Activated CD8-positive, alpha-beta T cell treated with anti-CD3 and anti-CD28 coated beads for 36 hours (primary cell): ENCODE measurements at places on chromosomes 6 and 20. TPM values are rescaled to one million over a fixed set of nuclear protein-coding genes. Genes with fewer than 3 reads are reported as not detected.

SLPI gene
- total RNA-seq, result not detected

DNAH8 gene
- total RNA-seq, result not detected

RSPO3 gene
- total RNA-seq, result not detected

UNC5CL gene
- total RNA-seq, result 2.6 TPM

OOEP gene
- total RNA-seq, result not detected

HTR1B gene
- not detected for total RNA-seq

SMLR1 gene
- not detected for total RNA-seq

FAM217A gene
- not detected for total RNA-seq

NRSN1 gene
- not detected for total RNA-seq

PXMP4 gene
- 6.9 TPM for total RNA-seq

ZSCAN16 gene
- 2.0 TPM for total RNA-seq

CALHM4 gene
- not detected for total RNA-seq

SMIM29 gene
- total RNA-seq, result 13.3 TPM

DNA sequence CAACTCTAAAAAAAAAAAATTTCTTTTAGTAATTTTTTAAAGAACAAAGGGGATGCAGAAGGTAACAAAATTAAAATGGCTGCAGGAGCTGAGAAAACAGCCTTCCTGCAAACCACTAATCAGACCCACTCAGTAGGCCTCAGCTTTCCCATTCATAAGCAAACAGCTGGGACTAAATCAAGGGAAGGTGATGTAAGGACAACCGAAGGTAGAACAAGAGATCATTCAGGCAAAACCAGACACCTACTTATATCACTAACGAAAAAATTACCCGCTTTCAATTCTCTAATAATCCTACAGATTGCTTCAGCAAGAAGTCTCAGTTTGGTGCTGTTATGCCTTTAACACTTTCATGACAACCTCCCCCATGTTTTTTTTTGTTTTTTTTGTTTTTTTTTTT, 124.0 kb downstream of the ZMYND8 start:
- DNase-seq, result no peak
- H3K4me1 ChIP-seq, result peaks cover 2% of the 10 kb centered on the region
- peaks cover 33% of the 10 kb centered on the region for H3K36me3 ChIP-seq
- no peak overlapping the region for H3K4me3 ChIP-seq
- no peaks in the 10 kb centered on the region for H3K27me3 ChIP-seq

GRCh38 chr6:155970876-155971708, 515.5 kb upstream of the NOX3 start:
- H3K36me3 ChIP-seq, result no peaks in the 10 kb centered on the region
- H3K4me3 ChIP-seq, result peak overlapping the region; percentile 1
- H3K27ac ChIP-seq, result no peak overlapping the region
- DNase-seq, result no peak
- H3K4me1 ChIP-seq, result peaks cover 19% of the 10 kb centered on the region

DNA sequence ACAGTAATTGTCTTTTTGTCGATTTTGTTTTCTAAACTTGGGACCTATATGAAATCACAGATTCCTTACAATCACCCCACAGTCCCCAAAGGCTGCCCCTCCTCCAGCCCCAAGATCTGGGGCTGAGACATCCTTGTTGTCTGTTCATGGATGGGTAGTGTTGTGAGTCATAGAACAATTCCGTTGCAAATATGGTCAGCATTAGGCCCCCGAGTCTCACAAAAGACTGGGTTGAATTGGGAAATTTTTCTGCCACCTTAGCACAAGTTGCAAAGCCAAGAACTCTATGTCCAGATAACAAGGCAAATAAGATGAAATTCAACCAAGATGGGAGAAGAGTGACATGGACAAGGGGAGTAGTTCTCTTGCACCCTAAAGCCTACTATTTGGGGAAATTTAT, 10.5 kb upstream of the TAB2 start:
- H3K4me3 ChIP-seq, result no peak overlapping the region
- H3K4me1 ChIP-seq, result peaks cover 8% of the 10 kb centered on the region
- H3K27me3 ChIP-seq, result no peaks in the 10 kb centered on the region
- H3K36me3 ChIP-seq, result no peaks in the 10 kb centered on the region

- H3K4me1 ChIP-seq, result no peaks in the 10 kb centered on the region
- no peak for DNase-seq
- H3K27me3 ChIP-seq, result no peaks in the 10 kb centered on the region
- no peak overlapping the region for H3K27ac ChIP-seq
- H3K36me3 ChIP-seq, result peaks cover 20% of the 10 kb centered on the region
These were observed 108.5 kb downstream of the MAN1A1 start for GRCh38 chr6:119241111-119241465.

DNA sequence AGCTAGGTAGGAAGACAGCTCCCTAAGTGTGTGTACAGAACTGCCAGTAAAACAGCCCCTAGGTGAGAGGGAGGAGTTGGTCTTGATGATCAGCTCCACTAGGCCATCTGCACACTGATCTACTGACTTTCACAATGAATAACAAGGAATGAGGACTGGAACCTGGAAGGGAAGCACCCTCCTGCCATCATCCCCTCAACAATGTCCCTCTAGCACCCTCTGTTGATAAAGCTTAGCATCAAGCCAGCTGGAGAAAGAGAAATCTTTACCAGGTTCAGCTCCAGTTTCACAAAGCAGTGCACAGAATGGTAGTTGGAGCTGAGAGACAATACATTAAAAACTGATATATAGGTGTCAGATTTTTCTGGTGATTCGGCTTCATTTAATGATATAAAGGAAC, 57.2 kb upstream of the IRAK1BP1 start:
- no peaks in the 10 kb centered on the region for H3K36me3 ChIP-seq
- no peak overlapping the region for H3K4me3 ChIP-seq
- no peaks in the 10 kb centered on the region for H3K4me1 ChIP-seq
- DNase-seq, result no peak

DNA sequence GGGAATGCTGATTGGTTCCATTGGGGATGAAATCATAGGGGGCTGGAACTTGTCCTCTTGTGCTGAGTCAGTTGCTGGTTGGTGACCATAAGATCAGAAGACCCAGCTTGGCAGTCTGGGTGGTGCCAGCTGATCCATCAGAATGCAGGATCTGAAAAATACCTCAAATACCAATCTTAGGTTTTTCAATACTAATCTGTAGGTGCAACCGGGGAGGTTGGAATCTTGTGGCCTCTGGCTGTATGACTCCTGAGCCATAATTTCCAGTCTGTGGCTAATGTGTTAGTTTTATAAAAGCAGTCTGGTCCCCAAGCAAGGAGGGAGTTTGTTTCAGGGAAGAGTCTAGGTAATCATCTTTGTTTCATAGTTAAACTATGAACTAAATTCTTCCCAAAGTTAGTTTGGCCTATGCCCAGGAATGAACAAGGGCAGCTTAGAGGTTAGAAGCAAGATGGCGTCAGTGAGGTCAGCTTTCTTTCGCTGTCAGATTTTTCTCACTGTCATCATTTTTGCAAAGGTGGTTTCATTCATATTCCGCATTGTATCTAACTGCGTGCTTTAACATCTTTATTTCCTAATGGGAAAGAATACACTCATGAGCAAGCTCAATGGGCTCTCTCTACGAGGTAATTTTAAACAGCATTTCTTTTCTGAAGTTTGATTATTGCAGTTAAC, 2.0 kb downstream of the ARMH2 start:
- H3K27me3 ChIP-seq, result no peaks in the 10 kb centered on the region
- H3K27ac ChIP-seq, result peak overlapping the region; percentile 7

GRCh38 chr6:162307865-162308264, 419.7 kb downstream of the PRKN start:
- no peaks in the 10 kb centered on the region for H3K36me3 ChIP-seq
- no peak overlapping the region for H3K27ac ChIP-seq
- no peak for DNase-seq
- no peaks in the 10 kb centered on the region for H3K4me1 ChIP-seq
- no peak overlapping the region for H3K4me3 ChIP-seq

DNA sequence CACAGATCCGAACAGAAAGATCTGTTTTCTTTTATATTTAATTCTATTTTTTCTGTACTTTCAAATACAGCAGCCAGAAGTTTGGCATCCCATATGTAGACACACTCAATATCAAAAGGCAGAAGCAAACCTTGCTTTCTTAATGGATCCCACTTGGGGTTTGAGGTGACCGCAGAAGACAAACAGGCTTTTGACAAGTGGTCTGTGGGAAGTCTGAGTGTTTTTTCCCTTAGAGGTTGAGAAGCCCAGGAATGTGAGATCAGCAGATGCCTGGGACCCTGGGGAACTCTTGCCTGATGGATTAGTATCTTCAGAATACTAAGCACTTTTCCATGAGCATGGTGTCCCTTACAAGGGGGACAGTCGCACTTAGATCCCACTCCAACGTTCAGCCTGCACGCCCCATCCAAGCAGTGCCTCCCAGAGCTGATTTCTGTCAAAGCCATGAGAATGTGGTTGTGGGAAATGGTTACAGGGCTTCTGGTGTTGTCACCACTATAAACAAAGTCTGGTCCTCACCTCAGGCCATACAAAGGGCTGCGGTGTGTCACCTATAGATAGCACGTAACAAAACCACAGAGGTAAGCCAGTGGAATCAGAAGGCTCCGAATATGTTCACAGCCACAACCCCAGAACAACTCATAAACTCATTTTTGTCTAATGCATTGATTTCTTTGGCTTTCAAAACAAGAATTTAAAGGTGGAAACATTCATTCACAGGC, 12.7 kb downstream of the IL17F start:
- H3K27me3 ChIP-seq, result peaks cover 36% of the 10 kb centered on the region
- peaks cover 32% of the 10 kb centered on the region for H3K4me1 ChIP-seq
- H3K36me3 ChIP-seq, result no peaks in the 10 kb centered on the region
- peak overlapping the region; percentile 17 for H3K27ac ChIP-seq
- no peak overlapping the region for H3K4me3 ChIP-seq

DNA sequence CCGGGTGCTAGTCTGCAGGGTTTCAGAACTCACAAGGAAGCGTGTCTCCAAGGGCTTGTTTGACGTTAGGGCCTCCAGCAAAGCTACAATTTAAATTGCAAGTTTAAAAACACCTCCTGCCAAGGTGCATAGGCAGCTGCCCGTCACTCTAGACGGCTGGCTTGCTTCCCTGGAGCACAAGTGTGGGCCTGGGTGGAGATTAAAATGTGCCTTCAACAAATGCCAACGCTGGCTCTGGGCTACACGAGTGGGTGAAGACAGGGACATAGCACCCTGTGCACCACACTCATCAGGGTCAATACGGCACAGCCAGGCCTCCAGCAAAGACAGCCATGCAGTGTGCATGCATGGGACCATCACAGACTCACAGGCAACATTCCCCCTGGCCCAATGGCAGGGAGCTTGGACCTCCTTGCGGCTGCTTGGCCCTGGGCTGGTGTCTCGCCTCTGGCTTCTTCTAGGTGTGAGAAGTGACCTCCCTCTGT, 48.4 kb upstream of the FRMD1 start:
- no peaks in the 10 kb centered on the region for H3K4me1 ChIP-seq
- H3K27ac ChIP-seq, result no peak overlapping the region
- H3K4me3 ChIP-seq, result no peak overlapping the region
- no peaks in the 10 kb centered on the region for H3K36me3 ChIP-seq

DNA sequence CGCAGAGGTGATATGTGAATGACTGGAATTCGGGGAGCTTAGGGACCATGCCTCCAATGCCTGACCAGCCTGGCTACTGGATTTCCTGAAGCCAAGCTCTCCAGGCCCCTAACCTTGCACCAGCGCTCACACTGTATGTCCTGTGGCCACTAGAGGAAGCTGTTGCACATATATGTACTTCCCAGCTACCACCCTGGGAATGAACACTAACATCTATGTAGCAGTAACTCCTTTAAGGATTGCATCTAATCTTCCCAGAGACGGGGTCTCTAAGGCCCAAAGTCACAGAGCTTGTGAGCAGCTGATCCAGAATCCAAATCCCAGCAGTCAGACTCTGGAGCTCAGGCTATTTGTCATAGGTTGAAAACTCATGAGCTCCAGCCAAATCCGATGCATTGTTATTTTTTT, 20.4 kb upstream of the BPIFB1 start:
- DNase-seq, result peak; percentile 24
- H3K4me1 ChIP-seq, result no peaks in the 10 kb centered on the region
- peaks cover 12% of the 10 kb centered on the region for H3K27me3 ChIP-seq
- H3K27ac ChIP-seq, result no peak overlapping the region
- H3K4me3 ChIP-seq, result no peak overlapping the region

GRCh38 chr6:53446151-53446550, 97.4 kb upstream of the ELOVL5 start:
- H3K27me3 ChIP-seq, result peaks cover 8% of the 10 kb centered on the region
- H3K4me1 ChIP-seq, result no peaks in the 10 kb centered on the region
- no peak for DNase-seq
- no peak overlapping the region for H3K4me3 ChIP-seq
- no peaks in the 10 kb centered on the region for H3K36me3 ChIP-seq

- DNase-seq, result no peak
- no peak overlapping the region for H3K4me3 ChIP-seq
- no peaks in the 10 kb centered on the region for H3K36me3 ChIP-seq
These were observed 379.5 kb upstream of the POU3F2 start for GRCh38 chr6:98454809-98455322.

GRCh38 chr6:100775667-100776066, 105.5 kb downstream of the ASCC3 start:
- no peaks in the 10 kb centered on the region for H3K4me1 ChIP-seq
- no peak for DNase-seq
- no peak overlapping the region for H3K27ac ChIP-seq
- peaks cover 2% of the 10 kb centered on the region for H3K36me3 ChIP-seq

DNA sequence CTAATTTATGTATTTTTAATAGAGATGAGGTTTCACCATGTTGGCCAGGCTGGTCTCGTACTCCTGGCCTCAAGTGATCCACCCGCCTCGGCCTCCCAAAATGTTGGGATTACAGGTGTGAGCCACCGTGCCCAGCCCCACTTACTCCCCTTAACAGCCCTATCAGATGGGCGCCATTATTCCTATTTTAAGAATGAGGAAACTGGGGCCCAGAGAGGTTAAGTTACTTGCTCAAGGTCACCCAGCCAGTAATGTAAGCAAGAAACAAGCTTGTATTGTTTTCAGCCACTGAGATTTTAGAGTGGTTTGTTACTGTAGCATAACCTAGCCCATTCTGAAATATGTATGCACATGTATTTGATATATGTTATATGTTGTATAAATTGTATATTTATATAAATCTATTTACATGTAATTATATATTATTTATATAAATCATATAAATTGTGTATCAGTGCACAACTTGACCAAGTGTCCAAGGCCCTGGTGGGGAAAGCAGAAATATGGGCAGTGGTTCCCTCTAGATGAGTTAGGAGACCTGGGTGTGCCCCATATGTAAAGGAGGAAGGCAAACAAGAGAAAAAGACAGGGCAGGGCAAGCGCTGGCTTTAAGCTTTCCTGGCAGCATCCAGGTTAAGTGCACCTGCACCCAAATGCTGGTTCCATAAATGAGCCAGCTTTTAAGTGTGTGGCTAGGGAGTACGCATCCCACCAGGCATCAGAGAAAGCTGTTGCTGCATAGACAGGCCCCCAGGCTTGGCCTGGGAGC, 1.2 kb upstream of the GUCA1A start:
- no peak for DNase-seq
- no peak overlapping the region for H3K4me3 ChIP-seq
- H3K27ac ChIP-seq, result no peak overlapping the region
- no peaks in the 10 kb centered on the region for H3K36me3 ChIP-seq
- no peaks in the 10 kb centered on the region for H3K27me3 ChIP-seq

GRCh38 chr6:336159-337114, 44.1 kb downstream of the DUSP22 start:
- DNase-seq, result peak; percentile 28
- peaks cover 58% of the 10 kb centered on the region for H3K4me1 ChIP-seq
- no peaks in the 10 kb centered on the region for H3K27me3 ChIP-seq
- peak overlapping the region; percentile 90 for H3K27ac ChIP-seq
- peak overlapping the region; percentile 9 for H3K4me3 ChIP-seq

GRCh38 chr6:38391626-38392579, 247.8 kb downstream of the BTBD9 start:
- no peak for DNase-seq
- H3K4me3 ChIP-seq, result no peak overlapping the region
- no peaks in the 10 kb centered on the region for H3K27me3 ChIP-seq
- H3K27ac ChIP-seq, result no peak overlapping the region
- H3K4me1 ChIP-seq, result peaks cover 2% of the 10 kb centered on the region

GRCh38 chr6:3359101-3359752, 97.6 kb downstream of the SLC22A23 start:
- H3K27me3 ChIP-seq, result no peaks in the 10 kb centered on the region
- H3K27ac ChIP-seq, result no peak overlapping the region
- H3K4me3 ChIP-seq, result no peak overlapping the region
- no peak for DNase-seq
- H3K4me1 ChIP-seq, result peaks cover 10% of the 10 kb centered on the region
